ENCODE measurements at places on chromosomes 3 and 15.

DNA sequence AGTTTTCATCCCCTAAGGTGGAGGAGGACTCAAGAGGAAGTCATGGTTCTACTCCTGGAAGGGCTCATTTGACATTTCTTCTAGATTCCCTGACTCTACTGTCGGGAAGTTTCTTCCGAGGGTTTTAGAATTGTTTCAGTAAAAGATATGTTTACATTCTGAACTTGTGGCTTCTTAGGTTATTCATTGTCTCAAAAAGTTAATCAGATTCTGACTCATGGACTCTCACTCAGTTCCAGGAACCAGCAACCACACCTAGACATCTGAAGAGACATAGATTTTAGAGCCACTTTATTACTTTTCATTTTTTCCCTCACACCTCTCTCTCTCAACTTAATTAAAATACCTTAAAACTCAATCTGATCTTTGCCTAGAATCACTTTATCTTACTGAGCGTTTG is 862.6 kb downstream of the AGBL1 start:
- DNase-seq, result no peak

DNA sequence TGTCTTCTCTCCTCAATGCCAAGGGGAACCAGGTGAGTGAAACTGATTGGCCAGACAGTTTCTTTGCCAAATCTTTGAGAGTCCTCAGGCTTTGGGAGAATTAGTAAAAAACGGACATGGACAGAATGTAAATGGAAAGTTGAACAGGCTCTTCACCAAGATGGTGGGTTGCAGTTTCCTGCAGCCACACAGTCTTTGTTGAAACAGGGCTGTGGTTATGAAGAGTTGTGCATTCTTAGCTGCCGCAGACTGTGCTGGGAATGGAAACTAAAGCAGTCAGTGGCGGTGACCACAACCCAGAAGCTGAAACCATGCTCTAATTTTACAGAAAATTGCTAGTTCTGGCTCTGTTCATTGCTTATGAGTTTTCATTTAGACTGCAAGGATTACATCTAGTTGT is 42.1 kb upstream of the TASOR start:
- no peak for DNase-seq

DNA sequence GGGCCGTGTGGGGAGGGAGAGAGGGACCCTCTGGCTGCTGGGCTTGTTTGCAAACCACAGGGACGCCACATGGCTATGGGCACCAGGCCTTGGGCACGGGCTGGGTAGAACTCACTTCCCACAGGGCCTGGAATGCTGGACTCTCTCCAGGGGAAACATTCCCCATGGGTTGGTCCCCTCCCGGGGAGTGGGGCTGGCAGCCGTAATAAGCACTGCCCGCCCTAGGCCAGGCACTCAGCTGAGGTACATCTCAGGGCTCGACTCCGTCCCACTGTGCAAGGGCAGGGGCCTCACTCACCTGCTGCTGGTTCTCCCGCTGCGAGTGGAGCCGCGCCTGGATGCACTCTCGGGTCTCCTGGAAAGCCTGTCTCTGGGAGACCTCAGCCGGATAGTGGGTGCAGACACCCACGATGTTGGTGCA is 96.7 kb downstream of the ADCY5 start:
- DNase-seq, result no peak

GRCh38 chr3:49469037-49469935 is 781 bp upstream of the DAG1 start:
- DNase-seq, result peak; percentile 84

- peak; percentile 76 for DNase-seq
These were observed 120.7 kb downstream of the LMLN start for GRCh38 chr3:198080521-198081384.

DNA sequence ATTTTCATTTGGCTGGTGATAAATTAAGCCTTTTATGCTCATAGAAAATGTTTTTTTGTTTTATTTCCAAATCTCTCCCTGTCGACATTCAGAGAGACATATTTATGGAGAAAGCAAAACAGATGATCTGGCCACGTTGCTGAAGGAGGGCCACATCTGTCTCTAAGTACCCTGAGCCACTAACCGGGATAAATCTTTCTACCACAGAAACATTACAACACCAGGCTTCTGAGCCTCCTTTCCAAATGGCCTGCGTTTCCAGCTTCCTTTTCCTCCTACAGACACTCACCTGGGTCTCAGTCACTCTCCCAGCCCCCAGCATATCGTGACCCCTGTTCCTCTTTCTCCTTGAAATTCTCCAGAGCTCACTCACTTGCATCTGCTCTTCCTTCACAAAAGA is 161.0 kb downstream of the ARRDC4 start:
- peak; percentile 41 for DNase-seq

DNA sequence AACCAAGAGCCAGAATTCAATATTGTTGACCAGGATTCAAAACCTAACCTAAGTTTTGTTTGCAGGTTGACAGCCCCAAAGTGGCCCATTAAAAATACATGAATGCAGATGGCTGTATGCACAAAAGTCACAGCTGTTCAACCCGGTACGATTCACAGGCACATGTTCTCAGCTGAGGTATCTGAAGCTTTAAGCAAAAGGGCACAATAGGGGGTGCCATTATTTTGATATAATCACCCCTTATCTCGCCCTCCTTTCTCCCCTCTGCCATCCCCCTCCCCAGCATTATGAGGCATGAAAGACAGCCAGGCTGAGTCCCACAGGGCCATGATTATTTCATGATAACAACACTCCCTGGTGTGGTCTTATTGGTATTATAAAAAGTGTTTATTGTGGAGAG is 264.9 kb downstream of the EBLN2 start:
- DNase-seq, result no peak

DNA sequence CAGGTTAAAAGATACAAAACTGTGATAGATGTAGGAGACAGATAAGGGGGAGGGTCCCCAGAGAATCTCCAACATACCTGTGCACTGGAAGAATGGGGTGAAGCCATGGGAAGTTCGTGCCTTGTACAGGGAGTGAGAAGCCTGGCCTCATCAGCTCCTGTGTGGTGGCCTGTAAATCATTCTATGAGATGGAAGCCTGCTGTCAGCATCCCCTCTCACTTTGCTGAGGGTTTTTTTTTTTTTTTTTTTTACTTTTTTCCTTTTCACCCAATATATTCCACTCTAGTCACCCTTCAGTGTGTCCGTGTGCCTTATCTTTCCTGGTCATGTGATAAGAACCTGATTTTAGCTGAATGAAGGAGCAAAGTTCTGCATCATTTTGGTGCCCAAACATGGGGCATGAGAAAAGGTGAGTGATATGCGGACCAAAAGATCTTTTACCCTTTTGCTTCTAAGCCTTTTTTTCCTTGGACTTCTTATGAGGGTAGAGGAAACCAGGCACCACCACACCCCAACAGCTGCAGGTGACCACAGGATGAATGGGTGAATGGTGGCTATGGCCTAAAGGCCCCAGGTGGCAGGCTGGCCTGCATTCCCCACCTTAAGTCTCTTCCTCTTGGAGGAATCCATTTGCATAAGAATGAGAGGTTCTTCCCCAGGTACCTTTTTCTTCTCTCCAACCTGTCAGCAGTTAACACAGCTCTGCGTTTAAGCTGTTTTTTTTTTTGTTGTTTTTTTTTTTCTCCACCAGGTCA is 1345.0 kb downstream of the NSUN3 start:
- DNase-seq, result no peak

- DNase-seq, result peak; percentile 12
These were observed at the start of gene CCR1 for GRCh38 chr3:46208167-46208704. Gene CCR1 (minus strand): TSS chr3:46208313. CDS start chr3:46204313, 4,000 bp downstream.

DNA sequence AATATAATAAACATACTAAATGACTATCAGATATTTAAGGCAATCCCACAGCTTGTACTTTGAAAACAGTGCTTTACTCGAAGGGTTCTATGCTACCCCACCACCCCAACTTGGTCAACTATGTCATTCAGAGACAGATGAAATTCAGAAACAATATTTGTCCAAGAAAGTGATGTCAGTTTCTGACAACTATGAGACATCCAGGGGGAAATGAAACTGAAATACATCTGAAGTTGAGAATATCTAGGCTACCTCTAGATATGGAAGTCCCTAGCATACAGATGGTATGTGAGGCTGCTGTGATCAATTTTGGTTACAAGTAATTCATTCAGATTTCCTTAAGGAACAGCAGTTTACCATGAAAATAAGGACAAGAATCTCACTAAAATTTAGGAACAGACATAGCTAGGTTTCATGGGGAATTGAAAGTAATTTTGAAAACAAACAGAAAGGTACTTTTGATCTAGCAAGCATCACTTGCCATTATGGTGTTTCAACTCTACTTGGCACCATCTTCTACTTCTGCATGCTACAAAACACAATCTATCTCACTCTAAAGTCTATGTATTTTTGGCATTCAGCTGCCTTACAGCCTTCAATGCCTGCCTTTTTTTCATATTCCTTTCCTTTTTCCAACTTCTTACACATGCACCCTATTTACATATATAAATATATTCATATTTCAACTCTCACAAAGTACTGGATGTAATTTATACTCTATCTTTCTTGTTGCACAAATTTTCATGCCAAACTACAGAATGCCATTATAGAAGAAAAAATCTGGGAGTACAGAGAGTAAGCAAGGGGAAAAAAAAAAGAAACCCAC is 21.7 kb downstream of the ATG3 start:
- DNase-seq, result no peak

GRCh38 chr3:179067839-179068238 is 3.8 kb downstream of the ZMAT3 start:
- no peak for DNase-seq

- DNase-seq, result no peak
These were observed 47.4 kb downstream of the ZNF717 start for GRCh38 chr3:75737831-75738493.

DNA sequence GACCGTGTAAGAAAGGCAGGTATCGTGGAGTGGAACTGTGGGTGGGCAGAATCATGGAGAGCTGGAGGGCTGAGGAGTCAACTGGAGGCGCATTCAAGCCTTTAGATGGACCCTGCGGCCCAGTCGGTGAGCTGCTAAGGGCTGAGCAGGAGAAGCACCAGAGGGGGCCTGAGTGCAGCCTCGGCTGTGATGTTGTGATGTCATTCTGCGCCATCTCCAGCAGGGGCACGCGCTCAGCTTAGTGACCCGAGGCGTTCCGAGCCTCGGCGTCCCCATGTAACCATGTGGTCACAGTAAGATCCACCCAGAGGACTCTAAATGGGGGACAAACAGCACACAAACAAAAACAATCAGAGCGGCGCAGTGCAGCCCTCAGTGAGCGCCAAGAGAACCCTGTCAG is 76.8 kb downstream of the VGLL4 start:
- no peak for DNase-seq

GRCh38 chr15:80915472-80915871 is 74.1 kb downstream of the MESD start:
- no peak for DNase-seq

GRCh38 chr3:163056874-163057497 is 1560.4 kb downstream of the OTOL1 start:
- peak; percentile 28 for DNase-seq

DNA sequence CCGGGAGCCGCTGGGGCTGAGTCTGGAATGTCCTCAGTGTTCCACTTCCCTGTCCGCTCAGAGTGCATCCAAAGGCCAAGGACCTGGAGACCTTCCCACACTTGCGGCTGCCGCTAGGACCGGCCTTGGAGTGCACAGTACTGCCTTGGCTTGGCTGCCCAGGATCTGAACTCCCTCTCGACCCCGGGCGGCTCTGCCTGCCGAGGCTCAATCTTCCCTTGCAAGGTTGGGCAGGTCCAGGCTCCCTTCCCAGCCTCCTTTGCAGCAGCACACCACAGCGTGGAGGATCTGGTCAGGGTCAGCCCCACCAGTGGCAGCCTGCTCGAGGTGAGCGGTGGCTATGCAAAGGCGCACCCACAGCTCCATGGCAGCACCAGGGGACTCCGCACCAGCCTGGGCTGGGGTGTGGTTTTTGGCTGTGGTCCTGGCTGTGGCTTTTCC is 69.2 kb downstream of the PLXNA1 start:
- no peak for DNase-seq

DNA sequence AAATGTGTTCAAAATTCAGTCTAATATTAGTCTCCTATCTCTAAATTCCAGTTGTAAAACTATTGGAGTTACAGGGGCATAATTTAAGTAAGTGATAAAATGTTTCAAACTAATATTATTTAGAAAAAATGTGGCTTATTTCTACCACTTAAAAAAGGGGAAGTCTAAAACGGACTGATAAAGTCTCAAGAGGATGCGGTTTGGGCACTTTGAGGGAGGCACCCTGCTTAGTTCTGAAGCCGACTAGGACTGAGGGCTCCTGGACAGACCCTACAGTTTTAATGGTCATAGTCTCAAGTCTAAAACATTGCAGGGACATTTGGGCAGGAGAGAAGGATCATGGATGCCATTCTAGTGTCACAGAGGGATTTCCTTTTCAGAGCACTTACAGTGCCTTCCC is 566.3 kb downstream of the NR2F2 start:
- DNase-seq, result no peak

DNA sequence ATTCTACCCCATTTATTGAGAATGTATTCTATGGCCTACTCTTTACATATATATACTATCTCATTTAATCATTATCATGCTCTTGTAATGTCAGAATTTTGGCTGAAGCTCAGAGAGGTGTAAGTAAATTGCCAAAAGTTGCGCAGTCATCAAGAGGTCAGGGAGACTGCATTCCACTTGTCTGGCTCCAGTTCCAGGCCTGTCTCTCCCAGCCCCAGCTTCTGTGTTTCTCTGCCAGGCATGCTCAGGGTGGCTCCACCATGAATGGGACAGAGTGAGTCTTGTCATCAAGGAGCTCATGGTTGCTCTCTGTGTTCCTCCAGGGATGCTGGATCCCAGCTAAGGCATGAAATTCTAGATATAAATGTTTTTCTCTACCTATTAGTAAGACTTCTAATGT is 635.1 kb upstream of the MDFIC2 start:
- DNase-seq, result no peak

DNA sequence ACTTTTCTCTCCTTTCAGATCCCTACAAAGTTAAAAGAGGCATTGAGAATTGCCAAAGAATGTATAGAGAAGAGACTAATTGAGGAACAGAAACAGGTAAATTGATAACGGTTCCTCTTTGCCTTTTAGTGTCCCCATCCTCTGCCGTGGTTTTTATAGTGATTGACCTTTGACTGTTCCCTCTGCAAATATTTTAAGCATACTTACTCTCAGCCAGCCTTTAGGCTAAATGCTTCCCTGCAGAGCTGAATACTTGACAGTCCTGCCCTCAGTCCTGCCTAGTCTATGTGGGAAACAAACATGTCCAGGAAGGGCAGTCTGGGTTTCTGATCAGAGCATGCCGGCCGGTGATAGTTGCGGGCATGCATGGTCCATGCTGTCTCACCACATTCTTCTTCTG is 24.7 kb downstream of the PDHB start:
- DNase-seq, result no peak

DNA sequence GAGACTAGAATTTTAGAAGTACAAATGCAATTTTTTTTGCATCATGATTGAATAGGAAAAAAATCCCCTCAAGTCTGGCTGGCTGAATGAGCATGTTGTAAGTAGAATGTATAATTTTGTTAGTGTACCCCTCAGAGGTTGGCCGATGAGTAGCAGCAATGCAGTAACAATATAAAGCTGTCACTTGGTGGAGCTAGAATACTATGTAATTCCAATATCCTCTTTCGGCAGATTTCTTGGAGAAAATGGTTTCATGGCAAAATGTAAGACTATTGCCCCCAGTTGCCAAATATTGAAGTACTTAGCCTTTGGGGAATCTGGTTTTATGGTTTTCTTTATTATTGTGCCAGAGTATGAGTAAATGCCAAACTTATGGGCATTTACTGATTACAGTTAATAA is 39.8 kb upstream of the SGO1 start:
- DNase-seq, result peak; percentile 28
